ENCODE measurements at places on chromosomes 7 and 10. TPM values are rescaled to one million over a fixed set of nuclear protein-coding genes. Genes with fewer than 3 reads are reported as not detected.

The PILRA gene
- total RNA-seq: 5.2 TPM

The LEP gene
- not detected for total RNA-seq

The ANKRD61 gene
- total RNA-seq: 0.84 TPM

The SOSTDC1 gene
- not detected for total RNA-seq

The DYDC2 gene
- total RNA-seq: not detected

The PHYHIPL gene
- 0.16 TPM for total RNA-seq

The GATA3 gene
- 4.9 TPM for total RNA-seq

The ABCB1 gene
- 0.02 TPM for total RNA-seq

The SMKR1 gene
- total RNA-seq: 10.4 TPM

The GIMAP2 gene
- total RNA-seq: 0.09 TPM

The C1GALT1 gene
- total RNA-seq: 27.8 TPM

The CNTNAP2 gene
- 0.10 TPM for total RNA-seq

The WAC gene
- 54.8 TPM for total RNA-seq

The SPDYE2B gene
- total RNA-seq: not detected

The LIPF gene
- not detected for total RNA-seq

The VSIR gene
- total RNA-seq: 32.7 TPM

The OR13A1 gene
- 0.05 TPM for total RNA-seq

The DPCD gene
- total RNA-seq: 33.5 TPM

The VWA2 gene
- total RNA-seq: 0.05 TPM

The TET1 gene
- 0.90 TPM for total RNA-seq

The GBX1 gene
- total RNA-seq: 0.17 TPM

The NEUROG3 gene
- not detected for total RNA-seq

Data from A549 treated with Hydrocortisone at 1 μM for 4 hours (cell line).